ENCODE measurements at places on chromosomes 12 and 14.

- no peak for DNase-seq
Measured at GRCh38 chr12:131101006-131101405, 147.3 kb downstream of the ADGRD1 start.

DNA sequence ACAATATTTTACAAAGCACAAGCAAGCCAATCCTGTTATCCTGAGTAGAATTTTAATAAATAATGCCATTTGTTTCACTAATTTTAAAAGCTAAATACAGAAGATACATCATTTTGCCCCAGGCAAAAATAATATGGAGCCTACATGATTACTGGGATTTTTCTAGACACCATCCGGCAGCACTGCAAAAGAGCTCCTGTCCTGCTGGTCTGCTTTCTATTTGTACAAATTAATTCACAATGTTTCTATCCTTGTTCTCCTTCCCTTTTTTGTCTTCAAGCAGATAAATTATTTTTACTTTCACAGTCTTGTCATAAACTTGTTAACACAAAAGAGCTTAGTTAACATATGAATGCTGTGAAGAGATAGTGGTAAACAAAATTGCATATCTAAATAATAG is 4.6 kb downstream of the SIX1 start:
- no peak for DNase-seq

- peak; percentile 31 for DNase-seq
Measured at GRCh38 chr14:36524874-36525745, 5.1 kb upstream of the NKX2-1 start.

DNA sequence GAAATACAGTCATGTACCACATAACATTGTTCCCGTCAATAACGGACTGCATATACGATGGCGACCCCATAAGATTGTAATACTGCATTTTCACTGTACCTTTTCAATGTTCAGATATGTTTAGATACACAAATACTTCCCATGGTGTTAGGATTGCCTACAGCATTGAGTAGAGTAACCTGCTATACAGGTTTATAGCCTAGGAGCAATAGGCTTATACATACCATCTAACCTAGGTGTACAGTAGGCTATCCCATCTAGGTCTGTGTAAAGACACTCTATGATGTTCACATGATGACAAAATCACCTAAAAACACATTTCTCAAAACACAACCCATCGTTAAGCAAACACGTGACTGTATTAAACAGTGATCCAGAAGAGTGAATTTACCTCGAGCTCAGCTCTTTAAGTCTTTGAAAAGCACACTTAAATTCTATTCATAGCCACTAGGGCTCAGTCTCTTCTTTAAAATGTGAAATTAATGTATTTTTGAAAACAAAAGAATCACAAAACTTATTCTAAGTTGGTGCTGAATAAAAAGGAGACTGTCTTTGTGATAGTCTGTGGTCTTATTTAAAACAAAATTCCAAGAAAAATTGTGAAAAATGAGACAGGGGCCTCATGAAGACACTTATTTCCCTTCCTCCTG is 239.1 kb upstream of the ARID2 start:
- DNase-seq = no peak

GRCh38 chr14:75262641-75263040 is 16.0 kb upstream of the FOS start:
- no peak for DNase-seq

- DNase-seq = no peak
Measured at GRCh38 chr14:73272393-73272792, 35.1 kb downstream of the PAPLN start.

- no peak for DNase-seq
Measured at GRCh38 chr14:88289996-88290395, 33.1 kb downstream of the KCNK10 start.

- no peak for DNase-seq
Measured at GRCh38 chr14:69542311-69542710, 32.4 kb downstream of the CCDC177 start.

GRCh38 chr12:58425481-58426392 is 484.4 kb downstream of the ATP23 start:
- peak; percentile 16 for DNase-seq

GRCh38 chr12:46788072-46788887 is 37.5 kb downstream of the SLC38A4 start:
- no peak for DNase-seq

GRCh38 chr12:94798113-94798512 is 147.8 kb upstream of the TMCC3 start:
- no peak for DNase-seq

DNA sequence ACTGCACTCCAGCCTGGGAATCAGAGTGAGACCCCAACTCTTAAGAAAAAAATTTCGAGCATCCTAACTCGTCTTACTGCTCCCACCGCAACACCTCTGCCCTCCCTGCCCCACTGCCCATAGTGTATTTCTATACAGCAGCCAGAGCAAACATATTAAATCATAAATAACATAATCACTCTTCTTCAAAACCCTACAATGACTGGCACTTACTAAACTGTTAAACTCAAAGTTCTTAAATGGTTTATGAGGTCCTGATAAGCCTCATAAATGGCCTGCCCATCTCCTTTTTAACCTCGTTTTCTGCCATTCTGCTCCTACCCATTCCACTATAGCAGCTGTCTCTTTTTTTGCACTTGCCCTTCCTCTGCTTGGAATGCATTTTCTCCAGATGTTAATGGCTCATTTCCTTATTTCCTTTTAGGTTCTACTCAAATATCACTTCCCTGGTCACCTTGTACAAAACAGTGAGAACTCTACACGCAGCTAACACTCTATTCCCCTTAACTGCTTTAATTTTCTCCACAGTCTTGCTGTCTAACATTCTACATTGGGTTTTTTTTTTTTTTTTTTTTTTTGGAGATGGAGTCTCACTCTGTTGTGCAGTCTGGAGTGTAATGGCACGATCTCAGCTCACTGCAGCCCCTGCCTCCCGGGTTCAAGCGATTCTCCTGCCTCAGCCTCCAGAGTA is 45.2 kb downstream of the CDK17 start:
- no peak for DNase-seq

- no peak for DNase-seq
Measured at GRCh38 chr14:55899531-55899930, 218.7 kb upstream of the PELI2 start.

DNA sequence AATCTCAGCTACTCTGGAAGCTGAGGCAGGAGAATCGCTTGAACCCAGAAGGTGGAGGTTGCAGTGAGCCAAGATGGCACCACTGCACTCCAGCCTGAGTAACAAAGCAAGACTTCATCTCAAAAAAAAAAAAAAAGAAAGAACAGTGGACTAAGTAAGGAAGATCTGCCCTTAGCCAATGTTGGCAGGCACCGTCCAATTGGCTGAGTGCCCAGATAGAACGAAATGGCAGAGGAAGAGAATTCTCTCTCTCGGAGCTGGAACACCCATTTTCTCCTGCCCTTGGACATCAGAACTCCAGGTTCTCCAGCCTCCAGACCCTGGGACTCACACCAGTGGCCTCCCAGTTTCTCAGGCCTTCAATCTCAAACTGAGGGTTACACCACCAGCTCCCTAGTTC is 49.9 kb downstream of the ESR2 start:
- peak; percentile 9 for DNase-seq

DNA sequence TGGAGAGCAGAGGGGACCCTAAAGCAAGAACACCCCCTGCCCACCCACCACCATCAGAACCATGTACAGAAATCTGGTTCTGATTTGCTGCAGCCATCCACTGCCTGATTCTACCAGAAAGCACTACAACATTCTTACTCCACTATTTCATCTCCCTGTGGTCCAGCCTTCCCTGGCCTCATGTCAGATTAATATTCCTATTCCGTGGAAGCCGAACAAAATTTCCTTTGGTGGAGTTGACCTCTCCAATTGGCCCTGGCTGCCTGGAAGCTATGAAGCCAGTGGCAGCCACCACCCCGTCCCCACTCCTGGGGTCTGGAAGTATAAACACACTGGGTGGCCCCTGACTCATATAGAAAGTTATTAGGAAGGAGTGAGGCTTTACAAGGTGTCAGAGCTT is 60.2 kb downstream of the ANO2 start:
- no peak for DNase-seq

- no peak for DNase-seq
Measured at GRCh38 chr12:122975790-122976647, 975 bp downstream of the OGFOD2 start.

DNA sequence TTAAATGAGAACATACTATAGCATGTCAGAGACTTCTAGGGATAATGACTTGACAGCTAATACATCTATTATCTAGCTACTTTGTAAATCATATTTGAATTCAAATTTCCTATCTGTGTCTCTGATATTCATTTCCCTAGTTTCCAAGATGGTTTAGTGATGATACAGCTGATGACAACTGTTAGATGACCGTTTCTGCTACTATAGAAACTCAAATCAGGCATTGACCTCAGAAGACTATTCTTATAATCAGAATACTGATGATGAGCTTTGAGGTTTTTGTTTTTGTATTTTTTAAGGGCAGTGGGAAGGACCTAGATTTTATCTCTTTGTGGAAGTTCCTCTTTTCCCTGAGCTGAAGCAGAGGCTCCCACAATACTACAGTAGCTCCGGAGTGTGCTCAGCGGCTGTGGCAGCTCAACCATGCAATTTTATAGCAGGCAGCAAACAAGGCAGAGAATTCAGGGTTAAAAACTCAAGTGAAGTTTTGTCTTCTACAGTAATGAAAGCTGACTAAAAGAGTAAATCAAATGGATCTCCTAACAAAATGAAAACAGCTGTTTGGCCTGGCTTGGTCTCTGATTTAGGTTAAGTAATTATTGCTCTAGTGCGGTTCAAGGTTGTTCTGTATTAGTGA is 145.1 kb downstream of the SLC25A21 start:
- no peak for DNase-seq

GRCh38 chr12:122327494-122328385 is 61.4 kb upstream of the VPS33A start:
- no peak for DNase-seq

DNA sequence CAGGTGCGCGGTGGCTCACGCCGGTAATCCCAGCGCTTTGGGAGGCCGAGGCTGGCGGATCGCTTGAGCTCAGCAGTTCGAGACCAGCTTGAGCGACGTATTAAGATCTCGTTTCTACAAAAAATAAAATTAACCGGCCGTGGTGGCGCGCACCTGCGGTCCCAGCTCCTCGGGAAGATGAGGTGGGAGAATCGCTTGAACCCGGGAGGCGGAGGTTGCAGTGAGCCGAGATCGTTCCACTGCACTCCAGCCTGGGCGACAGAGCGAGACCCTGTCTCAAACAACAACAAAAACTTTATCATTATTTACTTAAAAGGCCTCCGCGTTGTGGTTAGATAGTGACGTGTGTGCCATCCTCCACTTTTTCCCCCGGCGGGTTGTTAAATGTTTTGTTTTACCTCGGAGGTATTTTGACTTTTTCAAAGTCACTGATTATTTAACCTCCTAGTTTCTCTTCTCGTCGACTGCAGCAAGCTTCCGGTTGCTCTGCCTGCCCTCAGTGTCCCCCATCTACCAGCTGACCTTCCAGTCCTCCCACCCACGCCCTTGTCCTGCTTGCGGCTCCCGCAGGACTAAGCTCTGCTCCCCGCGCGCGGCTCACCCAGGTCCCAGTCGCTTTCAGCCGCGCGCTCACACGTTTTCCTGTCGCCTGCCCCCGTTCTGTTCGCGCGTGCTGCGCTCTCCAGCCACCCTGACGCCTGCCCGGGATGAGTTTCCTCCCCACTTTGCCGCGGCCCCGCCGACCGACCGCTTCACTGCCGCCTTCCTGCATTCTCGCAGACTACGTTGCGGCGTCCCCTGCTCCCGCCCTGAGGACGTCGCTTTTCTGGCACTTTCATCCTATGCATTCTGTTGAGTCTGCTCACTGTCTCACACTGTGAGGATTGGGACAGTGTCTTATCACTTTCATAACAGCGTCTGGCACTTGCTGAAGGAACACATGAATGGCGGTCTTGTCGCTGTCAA is 1.2 kb upstream of the SCAF11 start:
- DNase-seq = peak; percentile 79

- DNase-seq = no peak
Measured at GRCh38 chr12:76341436-76342030, 6.7 kb downstream of the BBS10 start.

GRCh38 chr12:94841904-94842610 is 161.4 kb downstream of the NDUFA12 start:
- no peak for DNase-seq

- peak; percentile 49 for DNase-seq
Measured at GRCh38 chr12:83823386-83824045, 1089.1 kb downstream of the SLC6A15 start.

GRCh38 chr14:104685216-104685997 is 4.0 kb upstream of the INF2 start:
- DNase-seq = no peak

DNA sequence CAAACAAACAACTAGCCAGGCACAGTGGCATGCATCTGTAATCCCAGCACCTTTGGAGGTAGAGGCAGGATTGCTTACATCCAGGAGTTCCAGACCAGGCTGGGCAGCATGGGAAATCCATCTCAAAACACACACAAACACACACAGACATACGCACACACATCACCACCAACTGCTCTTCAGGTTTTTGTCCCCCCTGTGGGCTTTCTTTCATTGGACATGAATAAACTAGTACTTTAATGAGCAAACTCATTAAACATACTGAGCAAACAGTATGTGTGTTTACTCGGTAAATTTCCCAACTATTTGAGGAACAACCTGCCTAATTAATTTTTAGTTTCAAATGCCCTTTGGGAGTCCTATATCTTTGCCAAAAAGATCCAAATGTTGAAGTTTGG is 10.1 kb upstream of the RASSF3 start:
- no peak for DNase-seq

DNA sequence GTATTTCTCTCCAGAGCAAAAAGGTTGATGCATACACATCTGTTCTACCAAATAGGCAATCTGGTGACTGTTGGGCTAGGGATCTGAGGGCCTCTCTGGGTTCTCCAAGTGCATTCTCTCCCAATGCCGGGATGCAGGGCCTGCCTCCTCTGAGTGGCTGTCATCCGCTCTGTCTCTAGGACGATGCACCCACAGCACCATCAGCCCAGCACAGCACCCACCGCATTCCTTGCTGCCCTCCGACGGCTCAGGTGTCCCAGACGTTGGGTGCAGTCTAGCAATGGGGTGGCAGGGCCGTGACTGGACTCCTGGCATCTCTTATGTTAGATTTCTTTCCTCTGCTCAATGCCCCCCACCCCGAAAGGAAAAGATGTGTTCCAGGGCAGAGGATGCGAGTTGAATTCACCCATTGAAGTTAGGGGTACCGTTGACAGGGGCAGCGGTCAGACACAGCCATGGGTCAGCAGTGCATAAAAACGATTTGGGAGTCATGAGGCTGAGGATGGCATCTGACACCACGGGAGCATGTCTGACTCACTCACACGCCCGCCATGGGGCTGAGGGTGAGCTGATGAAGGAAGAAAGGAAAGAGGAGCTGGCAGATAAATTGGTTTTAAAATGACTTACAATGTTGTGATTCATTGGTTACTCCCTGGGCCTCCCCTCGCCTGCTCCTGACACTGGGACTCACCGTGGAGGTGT is 93.2 kb upstream of the C14orf180 start:
- no peak for DNase-seq

DNA sequence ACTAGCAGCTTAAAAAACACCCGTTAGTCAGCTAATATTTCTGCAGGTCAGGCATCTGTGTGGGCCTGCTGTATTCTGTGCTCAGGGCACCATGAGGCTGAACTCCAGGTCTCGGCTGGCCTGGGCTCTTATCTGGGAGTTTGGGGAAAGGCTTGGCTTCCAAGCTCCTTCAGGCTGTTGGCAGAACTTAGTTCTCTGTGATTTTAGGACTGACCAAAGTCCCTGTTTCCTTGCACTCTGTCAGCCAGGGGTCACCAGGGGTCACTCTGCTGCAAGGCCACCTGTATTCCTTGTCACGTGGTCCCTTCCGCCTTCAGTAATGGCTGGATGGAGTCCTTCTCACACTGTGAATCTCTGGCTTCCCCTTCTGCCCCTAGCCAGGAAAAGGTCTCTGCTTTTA is 586.4 kb downstream of the AACS start:
- no peak for DNase-seq

GRCh38 chr12:124774054-124774461 is 89.6 kb downstream of the SCARB1 start:
- no peak for DNase-seq

All from globus pallidus (tissue), 1 donor.